ENCODE measurements at places on chromosomes 2 and 18.

DNA sequence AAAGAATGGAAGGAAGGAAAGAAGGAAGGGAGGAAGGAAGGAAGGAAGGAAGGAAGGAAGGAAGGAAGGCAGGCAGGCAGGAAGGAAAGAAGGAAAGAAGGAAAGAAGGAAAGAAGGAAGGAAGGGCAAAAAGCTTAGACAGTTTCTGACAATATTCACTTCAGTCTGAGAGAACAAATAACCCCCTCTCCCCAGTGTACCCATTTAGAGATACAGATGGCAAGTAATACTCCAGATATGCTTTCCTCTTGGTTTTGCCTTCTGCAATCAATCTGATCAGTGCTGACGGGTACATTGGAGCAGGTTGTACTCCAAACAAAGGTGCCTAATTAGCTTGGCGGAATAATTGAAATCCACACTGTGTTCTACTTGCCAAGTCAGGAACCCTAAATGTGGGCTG lies 534.6 kb upstream of the TMEFF2 start:
- DNase-seq = no peak

DNA sequence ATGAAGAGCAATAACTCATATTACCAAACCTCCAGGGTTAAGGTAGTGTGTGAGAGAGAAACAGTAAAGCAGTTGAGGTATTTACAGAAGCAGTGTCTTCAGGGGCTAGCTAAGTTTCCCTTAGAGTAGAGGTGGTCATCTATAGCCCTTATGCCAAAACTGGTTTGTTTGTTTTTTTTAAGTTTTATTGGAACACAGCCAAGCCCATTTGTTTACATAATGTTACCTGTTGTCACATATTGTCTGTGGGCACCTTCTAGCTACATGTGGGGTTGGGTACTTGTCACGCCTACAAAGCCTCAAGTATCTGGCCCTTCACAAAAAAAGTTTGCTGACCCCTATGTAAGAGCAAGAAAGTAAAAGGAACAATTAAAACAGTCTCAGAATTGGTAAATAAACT lies 39.4 kb downstream of the ACTR2 start:
- DNase-seq = no peak

DNA sequence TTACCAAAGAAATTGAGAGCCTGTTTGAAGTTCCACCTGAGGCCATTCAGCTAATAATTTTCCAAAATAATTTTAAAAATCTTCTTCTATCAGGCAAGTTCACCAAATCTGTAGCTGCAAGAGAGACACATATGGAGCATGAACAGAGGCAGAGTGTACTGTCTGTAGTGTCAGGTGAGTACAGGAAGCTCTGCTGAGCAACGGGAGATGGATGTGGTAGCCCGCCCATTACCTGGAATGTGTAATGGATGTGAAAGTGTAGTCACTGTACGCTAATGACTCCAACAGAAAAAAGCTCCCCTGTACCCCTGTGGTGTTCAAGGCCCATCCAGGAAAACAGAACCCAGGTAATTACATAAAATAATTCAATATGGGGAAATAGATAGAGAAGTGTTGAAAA lies 311.5 kb downstream of the LRRTM4 start:
- no peak for DNase-seq

- DNase-seq = no peak
These were observed 97.0 kb downstream of the NEB start for GRCh38 chr2:151637271-151637781.

GRCh38 chr2:71070294-71071093 lies 2.0 kb downstream of the NAGK start:
- no peak for DNase-seq

All from Daoy (cell line).